ENCODE measurements at places on chromosomes 4 and X.

DNA sequence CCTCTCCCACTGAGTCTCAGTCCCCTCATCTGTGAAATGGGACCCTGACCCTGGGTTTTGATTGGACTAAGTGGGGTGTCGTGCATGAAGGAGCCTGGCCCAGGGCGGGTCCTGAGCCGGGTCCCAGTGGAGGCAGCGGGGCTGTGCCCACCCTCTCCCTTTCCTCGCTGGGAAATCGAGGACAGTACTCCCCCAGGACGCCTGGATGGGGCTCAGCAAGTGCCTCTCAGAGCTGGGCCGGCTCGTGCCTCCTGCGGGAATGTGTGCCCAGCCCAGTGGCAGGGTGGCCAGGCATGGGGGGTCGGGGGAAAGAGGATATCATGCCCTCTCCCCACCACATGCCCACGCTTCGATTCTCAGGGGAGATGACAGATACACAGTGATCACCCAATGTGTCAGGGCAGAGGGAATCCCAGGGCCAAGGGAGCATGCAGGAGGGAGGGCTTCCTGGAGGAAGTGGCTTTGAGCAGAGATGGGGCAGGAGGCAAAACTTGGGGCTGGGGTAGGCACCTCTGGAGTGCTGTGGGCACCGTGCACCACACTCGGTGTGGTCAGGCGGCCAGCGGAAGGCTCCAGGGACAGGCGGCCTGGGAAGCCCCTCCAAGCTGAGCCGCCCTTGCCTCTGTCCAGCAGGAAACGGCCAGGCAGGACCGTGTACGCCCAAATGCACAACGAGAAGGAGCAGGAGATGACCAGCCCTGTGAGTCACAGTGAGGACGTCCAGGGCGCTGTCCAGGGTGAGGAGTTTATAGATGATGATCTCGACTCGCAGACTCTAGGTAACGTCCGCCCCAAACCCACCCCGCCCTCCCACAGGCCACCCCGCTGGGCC lies 203.0 kb downstream of the AFAP1 start:
- DNase-seq, result no peak

DNA sequence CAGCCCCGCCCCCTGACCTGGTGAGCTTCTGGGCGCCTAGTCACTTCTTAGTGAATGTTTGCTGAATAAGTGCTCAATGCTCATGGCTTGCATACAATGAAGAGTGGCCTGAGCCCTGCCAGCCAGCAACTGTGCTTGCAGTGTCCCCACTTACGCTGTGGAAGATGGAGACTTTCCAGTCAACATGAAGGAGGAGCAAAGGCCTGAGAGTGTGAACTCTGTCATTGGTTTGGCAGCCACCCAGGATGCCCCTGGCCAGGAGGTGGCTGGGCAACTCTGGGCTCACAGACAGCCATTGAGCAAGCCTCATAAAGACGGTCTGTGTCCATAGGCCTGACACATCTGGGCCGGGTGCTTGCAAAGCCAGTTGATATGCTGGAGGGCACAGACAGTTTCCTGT lies 72.1 kb upstream of the MAMLD1 start:
- DNase-seq, result no peak

GRCh38 chr4:126992910-126993309 lies 639.8 kb upstream of the INTU start:
- no peak for DNase-seq

GRCh38 chrX:134846042-134846441 lies 144.7 kb upstream of the SMIM10 start:
- no peak for DNase-seq

- DNase-seq, result no peak
Measured at GRCh38 chrX:10922159-10922558, 189.0 kb upstream of the HCCS start.

GRCh38 chr4:107791902-107792301 lies 32.8 kb upstream of the SGMS2 start:
- no peak for DNase-seq

DNA sequence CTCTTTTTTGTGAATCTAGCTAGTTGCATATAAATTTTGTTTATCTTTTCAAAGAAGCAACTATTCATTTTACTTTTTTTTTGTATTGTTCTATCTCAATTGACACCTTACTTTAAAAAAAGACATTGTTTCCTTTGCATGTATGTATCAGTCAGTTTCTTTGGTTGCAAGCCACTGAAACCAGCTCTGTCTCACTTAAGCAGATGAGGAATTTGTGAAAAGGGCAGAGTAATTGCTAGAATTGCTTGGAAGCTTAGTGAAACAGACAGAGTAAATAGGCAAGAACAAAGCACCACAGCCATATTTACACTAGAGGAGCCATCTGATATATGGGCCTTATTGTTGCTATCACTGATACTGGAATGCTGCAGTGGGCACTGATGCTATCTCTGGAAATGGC lies 231.4 kb upstream of the KLF8 start:
- no peak for DNase-seq

GRCh38 chr4:175988511-175988910 lies 77.1 kb upstream of the WDR17 start:
- no peak for DNase-seq

DNA sequence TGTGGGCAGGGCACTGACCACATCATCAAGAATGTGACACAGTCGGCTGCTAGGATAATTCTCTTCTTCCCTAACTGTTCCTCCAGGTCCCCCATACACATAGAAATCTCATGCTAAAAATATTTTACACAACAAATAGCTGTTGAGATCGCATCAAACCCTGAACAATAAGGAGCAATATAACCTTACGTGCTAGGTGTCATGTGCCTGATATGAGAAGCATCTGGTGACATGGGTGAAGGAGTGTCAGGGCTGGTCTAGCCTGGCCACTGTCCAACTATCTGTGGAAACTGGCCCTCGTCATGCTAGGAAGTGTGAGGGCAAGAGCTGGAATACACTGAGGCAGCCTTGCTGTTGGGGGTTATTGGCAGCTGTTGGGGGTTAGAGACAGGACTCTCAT lies 167.3 kb upstream of the PGRMC2 start:
- DNase-seq, result no peak

- no peak for DNase-seq
Measured at GRCh38 chrX:120781403-120781802, 94.3 kb downstream of the CT47B1 start.

DNA sequence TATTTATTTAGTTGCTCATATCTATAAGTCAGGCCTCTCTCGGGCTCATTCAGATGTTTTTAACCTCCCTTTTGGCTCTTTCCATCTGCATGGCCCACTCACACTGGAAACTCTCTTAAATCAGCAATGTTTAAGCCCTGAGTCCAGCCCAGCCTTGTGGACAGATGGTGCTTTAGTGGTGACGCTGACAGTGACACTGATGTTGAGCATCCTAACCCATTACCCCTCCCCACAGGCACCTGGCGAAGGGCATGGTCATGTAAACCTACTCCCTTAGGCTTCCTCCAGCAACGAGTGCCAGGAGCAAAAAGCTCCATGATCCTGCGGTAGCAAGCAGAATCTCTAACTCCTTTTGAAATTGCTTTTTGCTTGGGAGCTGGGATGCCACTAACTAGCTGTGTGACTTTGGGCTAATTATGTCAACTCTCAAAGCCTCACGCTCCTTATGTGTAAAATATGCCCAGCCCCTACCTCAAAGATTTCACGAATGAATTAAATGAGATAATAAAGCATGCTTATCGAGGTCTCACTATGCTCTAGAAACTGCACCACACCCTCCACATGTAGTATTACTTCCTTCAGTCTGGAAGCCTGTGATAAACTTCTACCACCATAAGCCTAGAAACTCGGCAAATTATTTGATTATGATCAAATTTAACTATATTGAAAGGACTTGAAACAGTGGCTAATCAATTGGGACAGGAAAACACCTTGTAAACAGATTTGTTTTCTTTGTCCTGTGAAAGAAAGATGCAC lies 569.4 kb downstream of the BCOR start:
- no peak for DNase-seq

DNA sequence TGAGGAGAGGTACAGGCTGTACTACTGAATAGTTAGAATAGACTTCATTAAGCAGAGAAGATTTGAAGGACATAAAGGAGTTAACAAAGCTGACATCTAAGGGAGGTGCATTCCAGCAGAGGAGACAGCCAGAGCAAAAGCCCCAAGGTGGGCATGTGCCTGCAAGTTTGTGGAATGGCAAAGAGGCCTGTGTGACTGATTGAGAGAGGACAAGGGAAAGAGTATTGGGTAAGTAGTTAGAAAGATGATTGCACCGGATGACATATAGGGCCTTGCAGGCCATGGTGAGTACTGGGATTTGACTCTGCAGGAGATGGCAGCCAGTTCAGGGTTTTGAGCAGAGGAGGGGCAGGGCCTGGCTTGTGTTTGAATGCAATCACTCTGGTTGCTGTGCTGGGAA lies 55.9 kb downstream of the FMR1NB start:
- DNase-seq, result no peak

GRCh38 chr4:114280645-114281044 lies 301.2 kb upstream of the ARSJ start:
- DNase-seq, result no peak

DNA sequence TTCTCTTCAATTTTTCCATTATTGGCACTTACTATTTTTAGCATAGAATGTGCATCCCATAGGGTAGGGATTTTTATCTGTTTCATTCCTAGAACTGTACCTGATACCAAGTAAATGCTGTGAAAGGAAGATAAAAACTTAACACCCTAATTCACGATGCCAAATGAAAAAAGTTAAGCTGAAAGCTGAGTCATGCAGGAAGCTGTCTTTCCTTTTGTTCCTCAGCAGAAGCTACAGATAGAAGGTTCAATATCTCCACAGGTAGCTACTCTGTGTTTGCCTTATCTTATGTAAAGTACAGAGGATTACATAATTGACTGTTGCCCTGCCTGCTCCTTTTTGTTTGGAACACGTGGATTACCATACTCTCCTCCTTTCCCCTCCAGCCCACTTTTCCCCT lies 77.0 kb downstream of the LRP2BP start:
- no peak for DNase-seq

- no peak for DNase-seq
Measured at GRCh38 chr4:105430811-105431210, 43.1 kb downstream of the PPA2 start.

GRCh38 chr4:125433453-125433852 lies 118.7 kb downstream of the FAT4 start:
- no peak for DNase-seq

GRCh38 chr4:122632396-122633143 lies 11.7 kb upstream of the IL21 start:
- DNase-seq, result no peak

DNA sequence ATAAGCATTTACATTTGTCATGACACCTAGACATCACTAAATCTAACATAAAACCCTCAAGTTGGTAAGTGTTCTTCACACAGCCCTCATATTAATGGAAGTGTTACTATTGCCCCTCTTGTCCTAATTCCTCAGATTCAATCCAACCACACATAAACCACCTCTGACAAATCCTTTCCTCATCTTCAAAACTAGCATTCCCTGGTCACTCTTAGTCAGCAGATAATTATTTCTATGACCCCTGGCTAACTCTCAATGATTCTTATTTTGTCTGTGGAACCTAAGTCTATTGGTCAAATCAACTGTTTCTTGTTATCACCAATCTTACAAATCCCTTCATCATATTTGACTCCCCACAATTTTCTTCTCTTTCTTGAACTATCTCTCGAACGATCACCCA lies 168.6 kb downstream of the PPP3CA start:
- DNase-seq, result no peak

GRCh38 chr4:6852582-6852981 lies 57.0 kb upstream of the TBC1D14 start:
- DNase-seq, result no peak

DNA sequence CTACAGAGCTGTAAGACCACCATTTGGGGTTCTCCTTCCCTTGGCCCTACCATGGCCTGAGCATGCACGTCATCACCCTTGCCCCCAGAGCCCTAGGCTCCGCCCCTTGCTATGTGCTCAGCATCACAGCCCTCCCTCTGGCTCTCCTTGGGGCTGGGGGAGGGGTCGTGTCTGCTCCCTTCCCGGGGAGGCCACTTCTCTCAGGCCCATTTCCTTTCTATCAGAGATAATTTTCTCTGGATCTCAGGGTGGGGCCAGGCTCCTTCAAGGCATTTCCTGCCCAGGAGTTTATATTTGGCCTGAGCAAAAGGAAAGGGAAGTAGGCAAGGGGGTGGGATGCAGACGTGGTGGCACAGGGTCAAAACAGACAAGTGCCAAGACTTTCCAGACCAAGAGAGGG lies 55.9 kb downstream of the STARD8 start:
- DNase-seq, result no peak

DNA sequence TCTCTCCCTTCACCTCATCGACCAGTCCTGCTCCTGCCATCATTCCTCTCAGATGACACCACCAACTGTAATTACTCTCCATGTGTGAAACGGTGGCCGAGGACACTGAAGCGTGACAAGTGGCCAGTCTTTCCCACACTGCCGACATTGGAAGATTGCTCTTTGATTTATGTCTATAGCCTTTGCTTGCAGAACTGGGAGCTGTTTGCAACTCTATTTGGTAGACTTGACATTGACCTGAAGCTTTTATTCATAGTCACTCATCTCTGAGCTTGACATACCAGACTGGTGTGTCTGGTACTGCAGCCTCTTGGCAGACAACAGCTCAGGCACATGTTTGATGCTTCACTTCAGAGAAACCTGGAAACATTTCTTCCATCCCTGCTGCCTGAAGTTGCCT lies 121.8 kb upstream of the GALNT7 start:
- DNase-seq, result no peak

GRCh38 chr4:25638806-25639205 lies 16.8 kb upstream of the SLC34A2 start:
- no peak for DNase-seq

DNA sequence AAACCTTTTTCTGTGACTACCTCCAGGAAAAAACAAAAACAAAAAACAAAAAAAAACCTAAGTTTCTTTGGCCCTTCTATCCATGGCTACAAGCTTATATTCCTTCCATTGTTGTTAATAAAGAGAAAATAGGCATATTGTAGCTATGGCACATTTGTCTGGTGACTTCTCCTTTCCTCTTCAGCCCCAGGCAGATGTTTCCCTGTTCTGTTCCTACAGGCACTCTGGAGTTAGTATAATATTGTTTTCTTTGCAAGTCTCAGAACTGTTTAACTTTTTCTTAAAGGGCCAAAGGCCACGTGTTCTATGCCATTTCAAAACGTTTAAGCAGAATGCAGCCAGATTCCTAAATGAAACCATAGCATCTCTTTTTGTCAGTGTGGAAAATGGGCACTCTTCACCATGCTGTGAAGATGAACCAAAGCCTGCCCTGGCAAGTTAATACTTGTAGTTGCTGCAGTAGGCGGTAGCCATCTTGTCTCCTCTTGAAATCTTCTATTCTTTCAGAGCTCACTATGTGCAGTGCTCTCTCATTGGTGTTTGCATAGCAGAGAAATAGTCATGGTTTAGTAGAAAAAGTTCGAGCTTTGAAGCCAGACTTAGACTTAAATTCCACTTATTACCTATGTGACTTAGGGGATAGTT lies 44.8 kb upstream of the MTMR1 start:
- DNase-seq, result no peak

GRCh38 chrX:147173594-147173993 lies 359.1 kb upstream of the CXorf51A start:
- no peak for DNase-seq

DNA sequence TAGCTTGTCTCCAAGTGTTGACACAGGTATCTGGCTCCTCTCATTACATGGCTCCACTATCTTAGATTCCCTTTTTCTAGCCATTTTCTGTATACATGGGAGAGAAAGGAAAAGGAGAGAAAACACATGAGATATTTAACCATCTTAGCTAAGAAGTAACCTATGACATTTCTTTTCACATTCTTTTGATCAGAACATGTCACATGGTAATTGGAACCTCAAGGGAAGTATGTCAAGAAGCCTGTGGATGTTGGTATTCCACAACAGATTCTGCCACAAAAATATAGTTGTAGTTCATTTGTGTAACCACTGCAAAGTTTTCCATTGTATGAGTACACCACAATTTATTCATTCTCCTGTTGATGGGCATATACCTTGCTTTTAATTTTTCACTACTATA lies 18.7 kb upstream of the GABRB1 start:
- no peak for DNase-seq
